ENCODE measurements at places on chromosomes 6 and 20.
A peak's percentile ranks its signal among the peaks of the same experiment; 100 is the strongest.

- no peak for DNase-seq
Measured at GRCh38 chr6:106027758-106028157, 58.4 kb upstream of the PRDM1 start.

DNA sequence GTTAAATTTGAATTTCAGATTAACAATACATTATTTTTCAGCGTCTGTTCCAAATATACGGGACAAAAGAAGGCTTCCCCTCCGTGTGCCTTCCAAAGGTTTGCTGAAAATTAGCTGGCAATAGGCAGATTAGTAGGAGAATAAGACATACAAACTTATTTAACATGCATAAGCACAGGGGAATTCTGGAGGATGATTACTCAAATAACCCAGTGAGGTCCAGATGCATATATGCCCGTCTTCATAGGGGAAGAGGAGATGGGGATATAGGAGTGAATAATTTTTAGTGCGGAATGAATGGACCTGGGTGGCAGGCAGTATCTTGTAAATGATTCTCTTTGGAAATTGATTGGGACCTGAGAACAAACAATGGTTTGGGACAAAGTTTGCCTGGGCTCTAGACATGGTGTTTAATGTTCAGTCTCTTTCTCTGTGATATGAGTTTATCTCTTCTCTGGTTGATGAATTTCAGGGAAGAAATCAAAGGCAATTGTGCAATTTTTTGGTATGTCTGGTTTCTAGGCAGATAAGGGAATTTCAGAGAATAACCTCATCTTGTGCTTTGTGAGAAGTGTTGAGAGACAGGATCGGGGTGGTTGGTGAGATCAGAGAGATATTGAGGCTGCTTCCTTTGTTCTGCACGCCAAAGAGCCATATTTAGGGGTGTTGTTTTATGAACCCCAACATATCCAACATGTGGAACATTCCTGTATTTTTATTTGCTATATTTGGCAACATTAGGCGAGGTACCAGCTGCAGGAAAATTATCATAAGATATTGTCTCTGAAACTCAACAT, 63.7 kb downstream of the MKKS start:
- no peak for DNase-seq

DNA sequence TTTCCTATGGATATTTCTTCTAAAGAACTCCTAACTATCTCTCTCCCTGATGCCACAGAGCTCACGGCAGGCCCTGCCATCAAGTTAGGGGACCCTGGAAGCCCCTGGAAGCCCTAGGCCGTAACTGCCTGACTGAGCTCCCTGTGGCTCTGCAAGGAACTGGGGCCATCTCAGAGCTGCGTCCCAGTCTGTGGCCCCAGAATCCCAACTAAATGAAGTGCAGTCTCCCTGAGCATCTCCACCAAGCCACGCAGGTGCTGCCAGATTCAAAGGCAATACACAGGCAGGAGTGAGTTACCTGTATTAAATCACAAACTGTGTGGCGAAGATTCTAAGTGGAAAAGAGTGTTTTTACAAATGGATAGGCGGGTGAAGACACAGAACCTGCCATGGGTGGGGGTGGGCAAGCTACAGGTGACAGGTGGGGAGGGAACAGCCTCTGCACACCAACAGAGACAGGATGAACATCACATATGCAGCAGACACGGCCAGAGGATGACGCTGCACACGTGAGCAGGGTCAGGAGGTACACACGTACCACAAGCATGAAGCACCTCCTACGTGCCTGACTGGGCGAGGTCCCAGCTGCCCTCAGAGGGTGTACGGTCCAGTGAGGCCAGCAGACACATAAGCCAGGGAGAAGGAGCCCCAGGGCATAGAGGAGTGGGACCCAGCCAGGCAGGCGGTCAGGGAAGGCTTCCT, 358.5 kb downstream of the ZFAND3 start:
- no peak for DNase-seq

DNA sequence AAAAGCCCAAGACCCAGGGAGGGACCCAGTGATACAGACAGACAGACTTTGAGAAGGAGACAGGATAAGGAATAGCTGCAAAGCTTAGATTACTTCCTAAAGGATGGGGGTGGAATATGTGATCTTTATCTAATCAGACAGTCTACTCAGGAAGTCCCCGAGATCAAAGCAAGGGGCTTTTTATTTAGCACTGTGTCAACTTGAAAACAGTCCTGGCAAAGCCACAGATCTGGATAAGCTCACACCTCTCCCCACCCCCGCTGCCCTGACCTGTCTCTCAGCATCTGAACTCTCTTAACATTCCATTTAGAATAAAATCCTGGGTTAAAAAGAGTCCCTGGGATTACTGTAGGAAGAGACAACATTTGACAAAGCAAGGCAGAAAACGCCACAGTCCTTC, 101.5 kb downstream of the ISM1 start:
- no peak for DNase-seq

- DNase-seq, result no peak
Measured at GRCh38 chr6:157490611-157491269, 109.8 kb downstream of the ZDHHC14 start.

GRCh38 chr20:45301824-45302271, 4.8 kb upstream of the RBPJL start:
- no peak for DNase-seq

DNA sequence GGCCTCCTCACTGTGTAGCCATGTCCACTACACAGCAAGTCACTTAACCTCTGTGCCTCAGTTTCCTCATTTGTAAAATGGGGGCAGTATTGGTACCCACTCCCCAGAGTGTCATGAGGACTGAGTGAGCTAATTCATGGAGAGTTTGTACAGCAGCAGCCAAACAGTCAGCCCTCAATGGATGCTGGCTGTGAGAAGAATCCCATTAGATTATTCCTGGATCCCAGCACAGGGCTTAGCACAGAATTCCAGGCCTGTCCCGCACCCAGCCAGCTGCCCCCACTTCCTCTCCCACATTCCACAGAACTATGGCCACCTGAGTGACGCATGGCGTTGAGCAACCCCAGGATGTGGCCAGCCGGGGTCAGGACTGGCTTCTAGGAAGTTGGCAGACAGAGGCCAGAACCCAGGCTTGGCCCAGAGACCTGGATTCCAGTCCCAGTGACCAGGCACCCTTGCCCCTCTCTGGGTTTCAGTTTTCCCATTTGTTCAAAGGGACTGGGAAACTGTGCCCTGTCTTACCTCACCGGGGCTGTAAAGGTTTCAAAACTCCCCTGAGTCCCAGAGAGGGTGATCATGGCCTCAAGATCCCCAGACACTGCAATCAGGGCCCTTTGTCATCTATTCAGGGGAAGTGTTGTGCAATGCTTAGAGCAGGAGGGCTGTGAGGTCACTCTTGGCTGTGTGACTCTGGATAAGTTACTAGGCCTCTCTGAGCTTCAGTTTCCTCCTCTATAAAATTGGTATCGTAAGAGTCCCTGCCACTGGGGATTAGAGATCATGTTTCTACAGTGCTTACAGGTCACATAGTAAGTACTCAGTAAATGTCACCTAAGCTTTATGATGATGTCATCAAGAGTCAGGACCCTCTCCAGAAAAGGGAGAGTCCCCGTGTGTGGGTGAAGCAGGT, 3.0 kb upstream of the TGM2 start:
- peak; percentile 94 for DNase-seq

DNA sequence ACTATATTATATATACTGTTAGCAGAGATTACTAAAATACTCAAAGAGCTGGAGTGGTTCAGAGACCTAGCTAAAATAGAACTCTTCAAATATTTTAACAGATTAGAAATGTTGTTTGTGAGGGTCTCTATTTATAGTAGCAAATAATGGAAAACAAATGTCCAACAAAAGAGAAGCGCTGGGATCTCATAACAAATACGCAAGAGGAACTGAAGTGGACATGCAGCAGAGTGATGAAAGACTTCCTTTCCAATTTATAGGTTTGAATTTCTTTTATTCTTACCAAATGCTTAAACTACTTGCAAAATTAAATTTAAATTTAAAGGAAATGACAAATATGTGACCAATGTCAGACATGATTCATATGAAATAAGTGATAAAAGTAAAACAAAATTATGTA, 49.9 kb downstream of the PIGU start:
- DNase-seq, result no peak

DNA sequence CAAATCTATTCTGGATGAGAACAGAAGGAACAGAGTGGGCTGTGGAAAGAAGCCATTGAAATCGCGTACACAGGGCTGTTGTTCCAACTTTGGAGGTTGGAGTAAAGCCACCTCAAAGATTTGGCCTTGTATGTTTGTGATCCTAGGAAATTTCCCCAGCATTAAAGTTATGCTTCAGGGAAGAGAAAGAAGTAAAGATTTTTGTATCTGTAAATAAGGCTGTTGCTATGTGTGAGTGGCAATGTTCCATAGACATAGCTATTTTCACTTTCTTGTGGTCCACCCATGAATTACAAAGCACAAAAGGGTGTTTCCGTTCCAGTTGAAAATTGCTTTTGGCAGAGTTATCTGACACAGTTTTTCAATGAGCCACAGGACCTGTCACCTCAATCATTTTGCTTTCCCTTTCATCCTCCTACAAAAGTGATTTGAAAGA, 321.3 kb downstream of the TFAP2B start:
- DNase-seq, result no peak

- DNase-seq, result no peak
Measured at GRCh38 chr6:168574699-168575195, 133.8 kb downstream of the SMOC2 start.

Measured in suppressor macrophage treated with lipopolysaccharide for 1 hour (primary cell).